ENCODE measurements at places on chromosomes 16 and 17.

DNA sequence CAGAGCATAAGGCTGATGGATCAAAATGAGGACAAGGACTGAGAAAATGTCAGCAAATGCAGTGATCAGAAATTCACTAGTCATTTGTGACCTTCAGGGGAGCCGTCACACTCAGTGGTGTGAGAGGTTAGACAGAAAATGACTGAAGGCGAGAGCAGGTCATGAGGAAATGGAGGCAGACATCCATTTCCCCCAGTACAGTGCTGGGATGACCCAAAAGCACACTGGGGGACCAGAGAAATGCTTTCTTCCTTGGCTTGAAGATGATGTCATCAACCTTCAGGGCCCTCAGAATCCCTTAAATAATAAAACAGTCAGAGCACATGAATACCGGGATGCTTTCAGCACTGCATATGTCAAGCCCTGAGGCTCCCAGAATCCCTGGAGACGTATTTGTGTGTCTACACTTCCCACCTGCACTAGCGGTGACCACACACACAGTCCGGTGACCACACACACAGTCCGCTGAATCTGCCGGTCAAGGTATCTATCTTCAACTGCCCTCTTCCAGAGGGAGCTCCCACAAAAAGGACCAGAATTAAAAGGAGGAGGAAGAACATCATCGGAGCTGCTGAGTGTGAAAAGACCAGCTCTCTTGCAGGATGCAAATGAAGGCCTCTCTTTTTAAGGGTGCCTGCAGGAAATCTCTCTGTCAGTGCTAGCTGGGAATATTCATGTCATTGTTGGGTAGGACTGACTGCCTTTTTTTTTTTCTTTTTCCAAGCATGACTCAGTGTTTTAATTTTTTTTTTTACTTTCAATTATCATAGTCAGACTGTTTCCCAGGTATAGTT, 8.2 kb downstream of the UBE2O start:
- DNase-seq = no peak

DNA sequence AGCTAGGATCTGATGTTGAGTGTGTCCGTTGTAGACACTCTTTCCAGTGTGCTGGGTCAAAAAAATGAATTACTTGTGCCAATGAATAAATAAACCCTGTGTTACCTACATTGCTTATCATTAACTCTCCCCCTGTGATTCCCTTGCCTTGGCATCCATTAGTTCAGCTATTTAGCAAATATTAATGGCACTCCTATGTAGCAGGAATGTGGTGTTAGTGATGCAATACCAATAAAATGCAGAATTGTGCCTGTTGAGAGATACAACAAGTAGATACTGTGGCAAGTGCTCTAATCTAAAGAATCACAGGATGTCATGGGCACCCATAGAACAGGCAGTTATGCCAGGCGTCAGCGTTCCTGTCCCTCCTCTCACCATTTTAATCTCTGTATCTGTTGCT, 343.2 kb downstream of the PMP22 start:
- DNase-seq = no peak

GRCh38 chr17:33366960-33367359, 73.9 kb upstream of the ASIC2 start:
- DNase-seq = no peak

DNA sequence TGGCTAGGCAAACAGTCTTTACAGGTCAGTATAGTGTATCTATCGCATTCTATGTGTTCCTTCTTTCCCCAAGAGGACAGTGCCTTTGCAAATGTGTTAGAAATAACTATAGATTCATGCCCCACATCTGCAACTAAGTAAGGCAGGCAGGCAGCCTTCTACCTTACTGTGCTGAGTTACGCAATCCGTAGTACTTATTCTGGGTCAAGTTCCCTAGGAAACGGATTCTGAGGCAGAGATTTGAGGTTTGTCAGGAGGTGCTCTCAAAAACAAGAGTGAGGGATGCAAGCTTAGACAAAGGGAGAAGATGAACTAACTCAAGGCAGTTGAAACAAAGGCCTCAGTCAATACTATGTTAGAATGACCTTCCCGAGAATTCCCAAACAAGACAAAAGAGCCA, 12.7 kb upstream of the ANKFY1 start:
- DNase-seq = no peak

DNA sequence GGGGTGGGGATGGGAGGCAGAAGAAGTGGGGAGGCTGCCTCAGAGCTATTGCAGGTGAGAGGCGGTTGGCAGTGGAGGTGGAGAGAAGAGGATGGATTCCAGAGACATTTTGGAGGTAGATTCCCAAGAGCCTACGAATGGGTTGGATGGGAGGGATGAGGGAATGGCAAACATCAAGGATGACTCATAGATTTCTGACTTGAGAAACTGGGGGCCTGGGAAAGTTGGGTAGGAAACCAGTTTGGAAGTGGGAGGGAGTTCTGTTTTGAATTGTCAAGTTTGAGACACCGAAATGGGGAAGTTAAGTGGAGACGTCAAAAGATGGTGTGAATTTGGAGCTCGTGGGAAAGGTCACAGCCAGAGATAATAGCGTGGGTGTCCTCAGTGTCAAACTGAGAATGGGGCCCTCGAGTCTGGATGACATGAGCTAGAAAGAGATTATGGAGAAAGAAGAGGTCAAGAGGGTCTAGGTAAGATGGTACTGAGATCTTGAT, 6.2 kb upstream of the CYLD start:
- DNase-seq = no peak

GRCh38 chr16:10646581-10647263, 48.0 kb downstream of the TEKT5 start:
- DNase-seq = no peak

- DNase-seq = no peak
Measured at GRCh38 chr16:79098907-79099306, 501.6 kb downstream of the MAF start.

GRCh38 chr17:11412654-11413053, 171.6 kb downstream of the SHISA6 start:
- no peak for DNase-seq

DNA sequence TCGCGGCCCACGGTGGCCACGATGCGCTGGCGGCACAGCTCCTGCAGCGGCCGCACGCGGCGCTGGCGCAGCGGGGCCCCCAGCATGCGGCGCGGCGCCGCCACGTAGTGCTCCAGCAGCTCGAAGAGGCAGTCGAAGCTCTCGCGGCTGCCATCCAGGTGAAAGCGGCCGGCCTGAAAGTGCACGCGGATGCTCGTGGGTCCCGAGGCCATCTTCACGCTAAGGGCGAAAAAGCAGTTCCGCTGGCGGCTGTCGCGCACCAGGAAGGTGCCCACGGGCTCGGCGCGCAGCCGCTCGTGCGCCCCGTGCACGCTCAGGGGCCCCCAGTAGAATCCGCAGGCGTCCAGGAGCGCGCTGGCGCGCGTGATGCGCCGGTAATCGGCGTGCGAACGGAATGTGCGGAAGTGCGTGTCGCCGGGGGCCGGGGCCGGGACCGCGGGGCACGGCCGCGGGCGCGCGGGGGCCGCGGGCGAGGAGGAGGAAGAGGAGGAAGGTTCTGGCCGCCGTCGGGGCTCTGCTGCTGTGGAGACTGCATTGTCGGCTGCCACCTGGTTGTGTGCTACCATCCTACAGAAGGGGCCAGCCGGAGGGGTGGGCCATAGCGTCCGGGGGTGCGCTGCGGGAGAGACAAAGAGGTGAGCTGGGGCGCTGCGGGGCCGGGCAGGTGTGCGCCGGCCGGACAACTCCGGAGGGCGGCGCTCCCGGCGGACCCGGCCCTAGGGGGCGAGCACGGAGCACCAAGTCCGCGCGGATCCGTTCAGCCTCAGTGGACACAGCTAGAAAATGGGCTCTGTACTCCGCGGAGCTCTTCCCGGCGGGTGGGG, 879 bp downstream of the SOCS1 start:
- DNase-seq = no peak

DNA sequence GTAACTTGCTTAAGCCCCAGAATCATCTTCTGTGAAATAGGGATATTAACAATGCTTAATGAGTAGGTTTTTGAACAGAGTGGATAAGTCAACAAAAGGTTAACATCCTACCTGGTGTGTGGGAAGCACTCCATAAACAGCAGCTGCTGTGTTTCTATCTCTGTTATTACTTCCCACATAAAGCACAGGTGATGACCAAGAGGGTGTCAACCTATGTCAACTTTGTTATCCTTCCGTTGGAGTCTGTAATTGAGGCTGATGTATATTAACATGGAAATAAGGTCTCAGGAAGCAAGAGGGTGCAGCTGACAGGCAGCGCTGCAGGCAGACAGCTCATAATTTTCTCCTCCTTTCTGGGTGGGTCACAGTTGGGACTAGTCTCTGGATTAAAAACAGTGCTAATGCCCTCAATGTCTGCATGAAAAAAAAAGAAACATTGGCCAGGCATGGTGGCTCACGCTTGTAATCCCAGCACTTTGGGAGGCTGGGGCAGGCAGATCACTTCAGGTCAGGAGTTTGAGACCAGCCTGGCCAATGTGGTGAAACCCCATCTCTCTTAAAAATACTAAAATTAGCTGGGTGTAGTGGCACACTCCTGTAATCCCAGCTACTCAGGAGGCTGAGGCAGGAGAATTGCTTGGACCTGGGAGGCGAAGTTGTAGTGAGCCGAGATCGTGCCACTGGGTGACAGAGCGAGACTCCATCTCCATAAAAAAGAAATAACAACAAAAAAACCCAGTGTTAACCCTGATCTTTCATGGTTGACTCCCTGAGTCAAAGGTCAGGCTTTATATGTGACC, 269.6 kb downstream of the SNX29 start:
- DNase-seq = no peak

GRCh38 chr17:7667656-7668406, 17.1 kb downstream of the ATP1B2 start:
- no peak for DNase-seq

GRCh38 chr16:5196204-5196603, 98.6 kb upstream of the EEF2KMT start:
- DNase-seq = no peak

GRCh38 chr17:71899317-71899716, 221.5 kb upstream of the SOX9 start:
- no peak for DNase-seq

DNA sequence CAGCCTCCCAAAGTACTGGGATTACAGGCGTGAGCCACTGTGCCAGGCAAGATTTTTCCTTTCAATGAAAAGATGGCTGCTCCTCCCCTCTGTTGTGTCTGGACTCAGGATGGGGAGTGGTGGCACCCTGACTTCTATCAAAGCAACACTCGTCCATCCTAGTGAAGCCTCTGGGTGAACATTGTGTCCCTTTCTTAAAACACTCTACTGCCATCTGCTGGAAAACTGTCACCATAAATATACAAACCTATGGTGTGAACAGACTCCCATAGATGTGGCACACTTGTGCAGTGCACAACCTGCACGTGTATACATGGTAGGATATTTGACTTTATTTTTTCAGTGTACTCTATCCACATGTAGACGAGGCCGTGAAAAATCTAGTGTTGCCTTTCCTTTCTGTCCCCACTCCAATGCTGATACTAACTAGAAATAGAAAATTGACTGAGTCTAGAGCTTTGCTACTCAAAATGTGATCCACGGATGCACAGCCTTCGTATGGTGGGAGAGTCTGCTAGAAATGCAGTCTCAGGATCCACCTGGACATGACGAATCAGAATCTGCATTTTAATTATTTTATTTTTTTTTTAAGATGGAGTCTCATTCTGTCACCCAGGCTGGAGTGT, 55.9 kb upstream of the PLCG2 start:
- no peak for DNase-seq

- DNase-seq = no peak
Measured at GRCh38 chr17:63665527-63666214, 34.3 kb downstream of the LIMD2 start.

- DNase-seq = no peak
Measured at GRCh38 chr17:50523208-50523607, 9.3 kb upstream of the EPN3 start.

DNA sequence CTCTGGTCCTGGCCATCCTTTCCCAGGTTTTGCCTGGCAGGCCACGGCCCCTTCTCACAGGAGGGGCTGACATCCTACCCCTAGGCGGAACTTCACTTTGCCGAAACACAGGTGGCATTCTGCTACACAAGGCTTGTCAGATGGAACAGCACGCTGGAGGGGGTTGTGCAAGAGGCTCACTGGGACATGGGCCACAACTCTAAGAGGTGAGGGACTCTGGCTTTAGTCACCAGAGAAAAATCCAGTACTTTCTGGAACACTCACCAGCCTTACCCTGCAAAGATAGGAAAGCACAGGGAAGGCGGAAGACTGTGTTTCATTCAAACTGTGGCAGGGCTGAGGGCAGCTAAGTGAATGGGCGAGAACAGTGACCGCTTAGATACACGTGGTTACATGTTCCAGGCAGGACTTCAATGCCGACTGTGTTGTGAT, 18.3 kb downstream of the CDC42EP4 start:
- no peak for DNase-seq

GRCh38 chr17:12995106-12995895, 22.5 kb downstream of the ELAC2 start:
- DNase-seq = no peak

- DNase-seq = no peak
Measured at GRCh38 chr16:86578611-86579267, 390 bp downstream of the FOXL1 start.

DNA sequence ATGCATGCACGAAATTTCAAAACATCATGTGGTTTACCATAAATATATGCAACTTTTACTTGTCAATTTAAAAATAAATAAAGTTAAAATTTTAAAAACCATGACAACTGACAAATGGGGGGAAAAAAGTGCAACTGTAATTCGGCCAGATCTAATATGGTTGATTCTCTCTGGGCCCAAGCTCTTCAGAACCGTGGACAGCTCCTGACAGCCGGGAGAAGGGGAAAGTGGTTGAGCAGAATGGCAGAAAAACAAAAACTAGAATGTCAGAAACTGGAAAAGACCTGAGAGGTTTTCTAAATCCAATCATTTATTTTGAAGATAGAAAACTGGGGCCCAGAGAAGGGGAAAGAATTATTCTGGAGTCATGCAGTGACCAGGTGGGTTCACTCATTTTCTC, 126.6 kb downstream of the TMEM132E start:
- DNase-seq = no peak

- DNase-seq = no peak
Measured at GRCh38 chr17:80382956-80383355, 32.0 kb upstream of the ENDOV start.

DNA sequence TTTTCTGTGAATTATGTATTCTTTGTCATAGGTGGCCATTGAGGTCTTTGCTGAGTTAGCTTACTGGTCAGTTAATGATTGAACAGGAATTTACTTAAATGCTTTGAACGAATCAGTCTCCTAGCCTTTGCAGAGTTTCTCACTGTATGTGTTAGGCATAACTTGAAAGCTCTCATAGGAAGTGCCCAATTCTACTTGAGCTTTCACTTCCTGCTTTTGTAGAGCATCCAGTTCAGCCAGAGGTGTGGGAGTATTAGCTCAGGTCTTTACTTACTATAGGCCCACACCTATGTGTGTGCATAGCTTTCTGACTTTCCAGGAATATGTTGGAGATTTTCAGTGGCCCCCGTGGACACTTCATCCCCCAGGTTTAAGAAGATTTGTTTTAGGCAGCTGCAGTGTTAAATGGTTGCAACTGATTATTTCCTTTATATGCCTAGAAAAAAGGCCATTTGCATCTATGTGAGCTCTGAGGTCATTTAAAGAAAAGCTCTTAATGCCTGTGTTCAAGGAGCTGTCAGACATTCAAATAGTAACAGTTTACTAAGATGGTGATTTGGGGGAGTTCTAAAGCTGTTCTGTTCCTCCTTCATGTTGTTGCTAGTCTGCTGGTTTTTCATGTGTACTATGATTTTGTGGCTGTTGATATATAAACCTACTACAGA, 62.3 kb downstream of the PHKB start:
- DNase-seq = no peak

All from amygdala (tissue), 56 donors.